ENCODE measurements at places on chromosomes 7 and 10.

GRCh38 chr7:73907554-73908122 is 46.7 kb downstream of the TMEM270 start:
- no peak for DNase-seq

DNA sequence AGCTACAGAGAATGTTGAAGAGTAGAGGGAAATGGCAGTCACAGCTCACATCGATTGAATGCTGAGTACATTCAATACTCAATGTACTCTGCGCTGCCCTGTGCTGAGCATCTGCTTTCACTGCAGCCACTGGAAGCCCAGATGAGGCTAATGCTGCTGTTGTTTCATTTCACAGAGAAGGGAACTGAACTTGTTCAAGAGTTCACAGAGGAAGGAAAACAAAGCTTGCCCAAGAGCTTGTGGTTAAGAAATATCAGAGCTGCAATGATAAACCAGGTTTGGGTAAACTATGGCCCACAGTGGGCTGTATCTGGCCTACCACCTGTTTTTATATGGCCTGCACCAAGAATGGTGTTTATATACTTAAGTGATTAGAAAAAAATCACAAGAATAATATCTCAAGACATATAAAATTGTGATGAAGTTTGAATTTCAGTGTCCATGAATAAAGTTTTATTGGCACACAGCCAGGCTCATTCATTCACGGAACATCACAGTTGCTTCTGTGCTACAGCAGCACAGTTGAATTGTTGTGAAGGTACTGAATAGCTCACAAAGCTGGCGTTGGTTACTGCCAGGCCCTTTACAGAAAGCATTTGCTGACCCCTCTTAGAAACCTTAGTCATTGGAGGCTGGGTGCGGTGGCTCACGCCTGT is 64.1 kb downstream of the CFAP58 start:
- DNase-seq: peak; percentile 21

GRCh38 chr10:79072041-79072441 is 3.3 kb downstream of the ZMIZ1 start:
- no peak for DNase-seq

DNA sequence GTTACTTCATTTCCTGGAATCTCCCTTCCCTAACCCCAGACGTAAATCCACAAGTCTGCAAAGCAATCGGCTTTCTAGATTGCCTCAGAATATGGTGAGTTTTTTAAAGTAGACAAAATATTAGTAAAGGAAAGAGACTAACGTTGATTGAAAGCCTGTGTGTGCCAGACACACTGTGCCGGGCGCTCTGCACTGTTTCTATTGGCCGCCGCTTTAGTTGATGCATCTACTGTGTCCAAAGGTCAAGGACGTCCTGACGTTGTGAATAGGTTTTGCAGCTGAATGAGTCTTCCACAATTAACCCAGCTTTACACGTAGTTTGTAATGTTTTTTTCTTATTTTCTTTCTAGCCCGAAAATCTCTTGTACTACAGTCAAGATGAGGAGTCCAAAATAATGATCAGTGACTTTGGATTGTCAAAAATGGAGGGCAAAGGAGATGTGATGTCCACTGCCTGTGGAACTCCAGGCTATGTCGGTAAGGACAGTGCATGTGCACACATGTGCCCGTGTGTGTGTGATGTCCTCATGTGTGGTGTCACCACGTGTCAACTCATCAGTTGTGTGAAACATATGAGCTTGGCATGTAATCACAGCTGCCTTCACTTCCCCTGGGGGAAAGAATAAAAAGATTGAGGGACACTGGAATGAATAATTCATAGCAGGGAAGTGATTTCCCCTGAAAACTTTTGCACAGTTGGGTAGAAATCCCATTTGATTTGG is 232.0 kb downstream of the CCDC3 start:
- DNase-seq: no peak

GRCh38 chr10:33410096-33410859 is 75.8 kb upstream of the NRP1 start:
- DNase-seq: no peak

All from skeletal muscle cell (primary cell).